Hematopoietic multipotent progenitor cell (in vitro differentiated cells): ENCODE measurements at places on chromosomes 5 and 9.

DNA sequence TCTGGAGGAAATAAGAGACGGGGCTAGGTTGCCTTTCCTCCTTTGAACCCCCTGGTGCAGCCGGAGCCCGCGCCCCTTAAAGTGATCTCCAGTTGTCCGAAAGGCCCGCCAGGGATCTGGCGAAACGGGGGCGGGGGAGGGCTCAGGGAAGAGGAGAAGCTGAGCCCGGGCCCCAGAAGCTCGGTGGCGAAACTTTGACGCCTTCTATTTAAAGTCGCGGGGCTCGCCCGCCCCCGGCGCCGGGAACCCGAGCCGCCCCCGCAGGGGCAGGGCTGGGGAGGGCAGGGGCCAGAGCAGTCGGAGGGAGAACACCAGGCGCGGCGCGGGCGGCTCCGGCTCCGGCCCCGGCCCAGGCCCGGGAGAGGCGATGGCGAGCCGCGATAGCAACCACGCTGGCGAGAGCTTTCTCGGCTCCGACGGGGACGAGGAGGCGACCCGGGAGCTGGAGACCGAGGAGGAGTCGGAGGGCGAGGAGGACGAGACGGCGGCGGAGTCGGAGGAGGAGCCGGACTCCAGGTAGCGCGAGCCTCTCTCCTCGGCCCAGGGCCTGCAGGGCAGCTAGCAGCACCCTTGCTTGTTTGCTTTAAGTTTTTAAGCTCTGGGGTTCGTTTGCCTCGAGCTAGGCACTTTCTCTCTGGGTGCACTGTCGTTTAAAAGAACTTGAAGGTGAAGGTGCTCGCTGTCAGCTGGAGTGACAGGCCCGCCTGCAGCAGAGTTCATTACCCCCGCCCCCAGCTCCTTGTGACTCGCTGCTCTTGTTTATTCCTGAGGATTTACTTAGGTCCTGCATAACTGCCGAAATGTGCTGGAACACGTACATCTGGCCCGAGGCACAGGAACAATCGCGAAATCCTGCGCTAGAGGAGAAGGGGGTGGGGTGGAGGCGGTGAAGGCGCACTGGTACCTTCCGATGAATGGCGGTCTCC lies at the start of gene CMYA5:
CMYA5 (plus strand) TSS at position 296 of the 926 bp plus-strand sequence; CDS start at position 368, 72 bp downstream.
- no peak for DNase-seq

DNA sequence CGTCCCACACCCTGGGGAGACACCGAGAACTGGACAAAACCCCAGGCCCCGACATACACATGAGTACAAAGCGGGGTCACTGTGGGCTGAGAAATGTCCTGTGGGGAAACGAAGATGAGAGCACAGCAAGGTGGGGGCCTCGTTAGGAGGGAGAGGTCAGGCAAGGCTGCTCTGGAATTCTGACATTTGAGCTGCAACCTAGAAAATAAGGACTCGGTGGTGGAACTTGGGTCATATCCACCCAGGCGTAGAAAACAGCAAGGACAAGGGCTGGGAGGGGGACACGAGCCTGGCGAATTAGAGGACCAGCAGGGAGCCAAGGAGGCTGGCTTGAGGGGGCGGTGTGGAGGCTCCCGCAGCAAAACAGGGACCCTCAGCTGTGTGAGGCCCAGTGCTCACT lies 32.8 kb downstream of the NCS1 start:
- no peak for DNase-seq

DNA sequence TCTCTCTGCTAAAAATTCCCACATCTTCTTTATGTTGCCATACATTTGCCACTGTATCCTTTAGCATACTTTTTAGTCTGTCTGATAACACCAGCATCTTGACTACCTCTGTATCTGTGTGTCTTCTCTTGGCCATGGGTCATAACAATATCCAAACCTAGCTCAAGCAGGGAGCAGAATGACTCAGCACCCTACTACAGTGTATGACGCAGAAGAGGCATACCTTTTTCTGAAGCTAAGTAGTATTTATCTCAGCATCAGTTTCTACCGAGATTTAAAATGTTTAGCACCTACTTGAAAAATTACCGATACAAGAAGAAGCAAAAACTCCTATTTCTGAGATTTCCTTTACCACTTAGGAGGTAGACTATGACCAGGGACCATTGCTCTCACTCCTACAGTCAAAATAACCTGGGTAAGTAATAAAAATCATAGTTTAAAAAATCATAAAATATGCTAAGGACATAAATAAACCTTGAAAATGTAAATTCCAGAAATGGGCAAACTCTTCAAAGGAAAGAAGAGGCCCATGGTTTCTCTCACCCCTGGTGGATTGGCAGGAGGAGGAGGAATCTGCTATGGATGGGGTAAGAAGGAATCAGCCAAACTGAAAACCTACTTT lies 286.5 kb downstream of the MAST4 start:
- DNase-seq, result no peak

DNA sequence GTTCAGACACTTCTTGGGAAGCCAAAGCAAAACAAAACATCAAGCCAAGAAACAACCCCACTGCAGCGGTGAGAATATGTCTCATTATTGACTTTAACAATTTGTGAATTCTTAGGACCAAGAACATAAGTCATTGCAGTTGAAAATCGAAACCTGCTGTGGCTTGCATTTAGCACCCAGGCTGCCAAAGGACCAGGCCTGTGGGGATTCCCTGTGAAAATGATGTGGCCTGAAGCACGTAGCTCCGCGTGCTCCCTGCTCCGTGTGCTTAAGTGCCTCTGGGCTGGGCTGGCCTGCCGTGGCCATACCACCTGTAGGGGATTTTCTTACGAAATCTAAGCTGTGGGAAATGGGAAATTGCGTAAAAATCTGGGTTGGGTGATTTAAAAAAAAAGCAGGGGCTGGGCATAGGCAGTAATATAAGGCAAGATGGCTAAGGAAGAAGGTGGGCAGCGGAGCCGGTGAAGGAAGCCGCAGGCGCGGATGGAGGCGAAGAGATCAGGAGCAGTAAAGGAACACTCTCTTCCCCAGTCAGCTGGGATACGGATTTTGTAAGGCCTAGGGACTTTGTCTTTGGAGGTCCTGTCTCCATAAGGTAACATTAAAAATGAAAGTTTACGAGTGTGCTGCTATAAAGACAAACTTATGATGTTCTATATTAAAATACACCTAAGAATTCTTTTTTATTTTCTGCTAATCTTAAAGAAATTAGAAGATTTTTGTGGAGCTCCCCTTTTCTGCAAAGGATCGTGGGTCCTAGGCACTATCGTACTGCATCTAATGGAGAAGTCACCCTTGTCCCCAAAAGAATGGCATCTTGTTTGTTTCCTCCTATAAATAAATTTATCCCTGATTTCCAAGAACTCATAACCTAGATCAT lies 189.6 kb upstream of the SEMA6A start:
- no peak for DNase-seq

DNA sequence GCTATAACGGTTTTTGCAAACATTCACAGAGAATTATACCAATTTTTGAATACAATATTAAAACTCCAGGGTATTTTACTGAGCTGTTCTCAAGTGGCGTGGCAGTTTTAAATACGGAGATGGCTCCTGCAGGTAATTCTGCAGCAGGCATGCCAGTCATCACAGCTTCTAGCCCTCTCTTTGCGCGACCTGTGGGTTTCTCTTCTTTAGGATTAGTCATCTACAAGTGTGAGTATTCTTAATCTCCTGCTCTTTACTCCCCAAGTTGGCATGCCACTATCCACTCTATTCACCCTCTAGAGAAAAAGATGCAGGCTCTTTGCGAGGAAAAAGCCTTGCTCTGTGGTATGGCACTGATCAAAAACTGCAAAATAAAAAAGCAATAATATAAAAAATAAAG lies 43.9 kb downstream of the ANKRD31 start:
- DNase-seq, result no peak
